Amniotic epithelial cell (primary cell): ENCODE measurements at places on chromosomes 6 and 20.

DNA sequence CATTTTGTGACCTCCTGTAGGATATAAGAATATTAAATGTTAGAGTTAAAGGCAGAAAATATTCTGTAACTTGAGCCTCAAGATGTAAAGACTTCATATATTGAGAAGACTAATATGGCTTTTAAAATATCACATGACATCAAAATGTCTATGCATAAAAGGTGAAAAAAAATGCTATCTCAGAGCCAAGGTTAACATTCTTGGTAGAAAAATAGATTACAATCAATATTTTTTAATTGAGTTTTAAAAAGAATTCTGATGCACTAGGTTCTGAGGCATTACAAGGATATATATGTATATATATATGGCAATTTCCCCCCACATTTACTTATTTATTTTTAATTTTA, 46.2 kb upstream of the RAB23 start:
- DNase-seq = no peak

DNA sequence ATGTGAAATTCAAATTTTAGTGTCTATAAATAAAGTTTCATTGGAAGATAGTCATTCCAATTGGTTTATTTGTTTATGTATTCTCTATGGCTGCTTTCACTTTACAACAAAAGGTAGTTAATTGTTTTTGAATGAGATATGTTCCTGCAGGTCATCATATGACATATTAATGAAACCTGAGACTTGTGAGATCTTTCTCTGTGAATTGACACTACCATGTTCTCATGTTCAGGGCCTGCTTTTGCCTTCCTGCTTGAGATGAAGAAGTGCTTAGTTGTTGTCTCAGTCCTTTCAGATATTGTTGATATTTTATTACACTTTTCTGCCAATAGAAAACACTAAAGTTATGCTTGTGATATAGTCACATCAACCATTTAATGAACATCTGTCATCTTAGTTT, 132.5 kb downstream of the UTRN start:
- no peak for DNase-seq

GRCh38 chr6:125670568-125670967, 78.9 kb upstream of the HEY2 start:
- DNase-seq = no peak

DNA sequence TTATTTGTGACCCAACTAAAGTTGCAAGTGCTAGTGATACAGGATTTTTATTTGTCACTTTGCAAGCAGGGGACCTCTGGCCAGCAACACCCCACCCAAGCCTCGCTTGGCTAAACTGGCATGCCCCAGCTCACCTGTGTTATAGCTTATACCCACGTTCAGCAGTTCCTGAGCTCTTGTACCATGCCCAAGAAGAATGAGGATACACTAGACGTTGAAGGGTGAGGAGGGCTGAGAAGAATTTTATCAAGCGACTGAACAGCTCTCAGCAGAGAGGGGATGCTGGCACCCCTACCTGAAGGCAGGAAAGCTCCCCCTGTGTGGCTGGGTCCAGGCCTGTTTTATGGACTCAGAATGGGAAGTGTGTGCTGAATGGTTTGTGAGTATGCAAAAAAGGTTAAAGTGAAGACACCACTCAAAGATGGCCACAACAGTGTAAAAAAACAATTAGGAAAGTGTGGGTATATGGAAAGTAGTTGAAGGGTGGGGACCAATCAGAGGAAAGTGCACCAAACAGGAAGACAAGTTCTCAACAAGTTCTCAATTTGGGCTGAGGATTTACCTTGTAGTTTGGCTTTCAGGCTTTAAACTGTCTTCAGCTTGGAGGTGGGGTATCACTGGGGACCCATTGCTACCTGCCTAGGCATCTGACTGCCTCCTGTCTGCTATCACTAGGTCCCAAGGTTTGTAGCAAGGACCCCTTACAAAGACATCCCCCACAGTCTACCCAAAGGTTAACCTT, 15.0 kb downstream of the BTN2A1 start:
- DNase-seq = no peak

GRCh38 chr6:40960742-40961430, 78.1 kb downstream of the UNC5CL start:
- no peak for DNase-seq

GRCh38 chr6:131215219-131215618, 80.0 kb downstream of the AKAP7 start:
- peak; percentile 21 for DNase-seq

GRCh38 chr6:141153563-141153962, 979.2 kb upstream of the GJE1 start:
- no peak for DNase-seq

GRCh38 chr6:306641-307061, 14.4 kb downstream of the DUSP22 start:
- no peak for DNase-seq

GRCh38 chr20:16533502-16533901, 39.7 kb downstream of the KIF16B start:
- DNase-seq = no peak

DNA sequence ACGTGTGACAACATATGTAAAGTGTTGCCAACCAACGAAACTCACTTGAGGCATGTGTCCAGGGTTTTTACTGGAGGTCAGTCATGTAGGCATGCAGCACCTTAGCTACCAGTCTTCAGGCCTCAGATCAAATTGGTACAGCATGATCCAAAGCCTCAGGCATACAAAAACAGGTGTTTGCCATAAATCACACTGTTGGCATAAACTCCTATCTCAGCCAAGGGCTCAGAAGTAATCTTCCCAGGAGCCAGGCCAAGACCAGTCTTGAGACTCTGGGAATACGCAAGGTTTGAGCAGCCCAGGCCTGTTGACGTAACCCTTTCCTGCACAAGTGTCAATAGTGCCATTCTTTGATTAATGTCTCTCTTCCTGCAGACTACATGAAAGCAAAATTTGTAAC, 163.5 kb downstream of the PRL start:
- no peak for DNase-seq
